Stimulated activated CD4-positive, alpha-beta T cell treated with anti-CD3 and anti-CD28 coated beads, Interleukin-15, amount 100 ng/mL, for 24 hours (primary cell): ENCODE measurements at places on chromosomes 11 and 22.

- DNase-seq: no peak
Measured at GRCh38 chr22:39024519-39025308, 3.8 kb downstream of the APOBEC3D start.

DNA sequence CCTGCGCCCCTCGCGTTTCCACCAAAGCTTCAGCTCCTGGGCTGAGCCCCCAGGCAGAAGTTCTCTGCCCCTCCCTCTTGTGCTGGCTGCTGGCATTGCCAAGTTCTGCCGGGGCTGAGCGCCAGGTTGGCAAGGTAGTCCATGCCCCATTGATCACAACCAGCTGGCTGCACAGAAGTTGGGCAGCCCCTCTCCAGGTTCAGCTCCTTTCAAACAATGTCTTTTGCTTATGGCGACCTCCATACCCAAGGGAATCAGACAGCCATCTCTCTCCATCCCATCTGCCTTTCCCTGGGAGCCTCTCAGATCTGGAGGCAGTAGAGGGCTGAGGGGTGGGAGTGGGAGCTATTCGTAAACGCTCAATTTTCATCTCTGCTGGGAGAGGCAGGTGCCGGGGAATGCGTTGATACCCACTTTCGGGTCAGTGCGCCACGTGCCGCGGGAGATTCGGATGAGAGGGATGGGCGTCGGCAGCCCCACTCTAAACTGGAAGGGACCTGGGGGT, 1.5 kb downstream of the ADAMTS8 start:
- no peak for DNase-seq

GRCh38 chr22:21753374-21754111, 17.9 kb upstream of the YPEL1 start:
- DNase-seq: no peak

- DNase-seq: no peak
Measured at GRCh38 chr11:15072551-15073143, 746 bp upstream of the CALCB start.

- peak; percentile 29 for DNase-seq
Measured at GRCh38 chr11:102664001-102664752, 39.0 kb upstream of the MMP20 start.

DNA sequence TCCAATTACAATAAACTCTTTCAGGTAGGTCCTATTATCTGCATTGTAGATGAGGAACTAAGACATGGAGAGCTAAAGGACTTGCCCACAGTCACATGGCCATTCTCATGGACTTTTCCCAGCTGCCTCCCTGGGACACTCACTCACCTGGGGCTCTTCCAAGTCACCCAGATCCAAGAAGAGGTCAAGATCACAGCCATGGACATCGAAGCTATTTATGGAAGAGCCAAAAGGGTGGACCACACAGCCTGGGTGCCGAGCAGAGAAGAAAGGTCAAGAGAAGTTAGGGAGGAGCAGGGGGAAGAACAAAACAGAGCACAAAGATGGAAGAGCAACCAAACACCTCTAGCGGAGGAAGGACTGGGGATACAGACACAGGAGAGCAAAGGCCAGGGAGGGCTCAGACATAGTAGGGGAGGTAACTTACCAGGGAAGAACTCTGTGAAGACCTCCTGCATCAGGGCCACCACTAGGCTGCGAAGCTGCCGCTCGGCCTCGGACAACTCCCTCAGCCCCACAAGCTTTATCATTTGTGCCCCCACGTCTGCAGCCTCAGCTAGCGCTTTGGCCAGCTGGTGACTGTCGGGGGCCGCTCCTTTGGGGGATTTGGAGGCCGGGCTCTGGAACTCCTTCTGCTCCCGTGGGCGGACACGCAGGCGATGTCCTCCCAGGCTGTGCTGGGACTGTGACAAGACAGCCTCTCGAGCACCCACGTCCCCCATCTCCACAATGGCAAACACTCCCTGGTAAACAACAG, 7.4 kb upstream of the EEF1G start:
- DNase-seq: no peak

DNA sequence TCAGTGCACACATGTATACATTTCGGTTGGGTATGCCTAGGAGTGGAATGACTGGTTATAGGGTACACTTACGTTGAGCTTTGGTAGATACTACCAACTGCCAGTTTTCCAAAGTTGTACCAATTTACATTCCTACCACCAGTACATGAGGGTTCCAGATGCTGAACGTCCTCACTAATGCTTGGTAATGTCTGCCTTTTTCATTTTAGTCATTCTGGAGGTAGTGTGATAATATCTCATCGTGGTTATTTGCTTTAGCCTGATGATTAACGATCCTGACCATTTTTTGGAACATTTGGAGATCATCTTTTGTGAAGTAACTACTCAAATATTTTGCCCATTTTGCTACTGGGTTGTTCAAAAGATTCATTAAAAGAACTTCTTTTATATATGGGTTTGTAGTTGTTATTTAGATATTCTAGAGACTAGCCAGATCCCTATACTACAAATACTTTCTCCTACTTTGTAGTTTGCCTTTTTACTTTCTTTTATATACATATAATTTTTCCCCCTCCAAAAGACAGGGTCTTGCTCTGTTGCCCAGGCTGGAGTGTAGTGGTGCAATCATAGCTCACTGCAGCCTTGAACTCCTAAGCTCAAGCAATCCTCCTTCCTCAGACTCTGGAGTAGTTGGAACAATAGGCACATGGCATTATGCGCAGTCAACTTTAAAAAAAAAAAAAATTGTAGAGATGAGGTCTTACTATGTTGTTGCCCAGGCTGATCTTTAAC, 62.1 kb downstream of the RBFOX2 start:
- no peak for DNase-seq

DNA sequence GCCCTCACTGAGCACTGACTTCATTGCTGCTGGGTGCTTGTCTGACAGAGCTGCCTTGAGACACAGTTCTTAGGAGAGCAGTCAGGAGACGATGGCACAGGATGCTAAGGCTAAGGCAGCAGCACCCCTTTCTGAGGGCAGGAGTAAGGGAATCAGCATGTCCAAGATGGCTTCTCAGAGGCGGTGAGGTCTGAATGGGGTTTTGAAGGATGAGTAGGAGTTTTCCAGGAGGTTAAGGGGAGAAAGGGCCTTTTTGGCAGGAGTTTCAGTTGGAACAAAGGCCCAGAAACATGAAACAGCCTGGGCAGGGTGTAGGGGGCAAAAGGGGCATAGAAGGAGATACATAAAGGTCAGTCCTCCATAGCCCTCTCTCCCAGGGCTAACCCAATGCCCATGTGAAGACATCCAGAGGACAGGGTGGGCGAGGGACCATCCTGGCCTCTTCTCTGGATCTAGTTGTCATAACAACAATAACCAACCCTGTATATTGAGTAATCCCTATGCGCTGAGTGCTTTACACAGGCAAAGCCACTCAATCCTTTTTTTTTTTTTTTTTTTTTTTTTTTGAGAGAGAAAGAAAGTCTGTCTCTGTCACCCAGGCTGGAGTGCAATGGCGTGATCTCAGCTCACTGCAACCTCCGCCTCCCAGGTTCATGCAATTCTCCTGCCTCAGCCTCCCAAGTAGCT, 19.0 kb downstream of the CYTH4 start:
- DNase-seq: no peak

- DNase-seq: no peak
Measured at GRCh38 chr22:28514321-28514821, 165.3 kb downstream of the TTC28 start.

- no peak for DNase-seq
Measured at GRCh38 chr11:20117291-20117690, 43.0 kb downstream of the DBX1 start.

DNA sequence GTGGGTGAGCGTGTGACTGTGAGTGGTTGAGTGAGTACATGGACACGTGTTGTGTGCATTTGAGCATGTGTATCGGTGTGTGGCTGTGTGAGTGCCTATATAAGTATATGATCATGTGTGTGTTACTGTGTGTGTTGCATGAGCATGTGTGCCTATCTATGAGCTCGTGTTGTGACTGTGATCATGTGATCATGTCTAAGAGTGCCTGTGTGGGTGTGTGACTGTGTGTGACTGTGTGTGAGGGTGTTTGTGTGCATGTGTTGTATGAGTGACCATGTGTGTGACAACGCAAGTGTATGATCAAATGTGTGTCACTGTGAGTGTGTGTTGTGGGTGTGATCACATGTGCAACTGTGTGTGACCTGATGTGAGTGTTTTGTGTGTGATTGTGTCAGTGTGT, 88.8 kb downstream of the UBASH3B start:
- no peak for DNase-seq

DNA sequence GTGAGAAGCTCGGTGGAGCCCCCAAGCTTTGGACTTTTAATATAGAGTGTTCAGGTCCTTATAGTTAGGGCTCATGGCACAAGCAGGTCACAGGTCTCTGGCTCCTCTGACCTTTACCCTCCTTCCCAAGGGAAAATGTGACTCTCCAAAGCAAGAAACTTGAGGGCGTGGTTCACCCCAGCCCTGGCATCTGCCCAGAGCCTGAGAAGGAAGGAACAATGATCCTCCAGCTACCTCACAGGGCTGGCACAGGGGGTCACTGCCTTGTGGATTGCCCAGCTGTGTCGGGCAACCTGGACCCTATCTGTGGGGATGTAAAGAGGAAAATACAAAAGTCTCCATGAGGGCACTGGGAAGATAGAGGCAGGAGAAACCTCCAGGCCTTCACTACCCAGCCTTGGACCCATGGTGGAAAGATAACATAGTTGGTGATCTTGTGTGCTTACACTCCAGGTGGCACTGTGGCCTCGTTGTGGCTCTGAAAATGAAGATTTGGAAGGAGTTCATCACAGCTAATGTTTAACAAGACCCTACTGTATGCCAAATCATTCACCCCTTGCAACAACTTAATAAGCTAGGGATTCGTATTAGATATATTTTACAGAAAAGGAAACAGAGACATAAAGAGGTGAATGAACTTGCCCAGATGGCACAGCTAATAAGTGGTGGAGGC, 3.8 kb upstream of the ZNF195 start:
- DNase-seq: no peak

DNA sequence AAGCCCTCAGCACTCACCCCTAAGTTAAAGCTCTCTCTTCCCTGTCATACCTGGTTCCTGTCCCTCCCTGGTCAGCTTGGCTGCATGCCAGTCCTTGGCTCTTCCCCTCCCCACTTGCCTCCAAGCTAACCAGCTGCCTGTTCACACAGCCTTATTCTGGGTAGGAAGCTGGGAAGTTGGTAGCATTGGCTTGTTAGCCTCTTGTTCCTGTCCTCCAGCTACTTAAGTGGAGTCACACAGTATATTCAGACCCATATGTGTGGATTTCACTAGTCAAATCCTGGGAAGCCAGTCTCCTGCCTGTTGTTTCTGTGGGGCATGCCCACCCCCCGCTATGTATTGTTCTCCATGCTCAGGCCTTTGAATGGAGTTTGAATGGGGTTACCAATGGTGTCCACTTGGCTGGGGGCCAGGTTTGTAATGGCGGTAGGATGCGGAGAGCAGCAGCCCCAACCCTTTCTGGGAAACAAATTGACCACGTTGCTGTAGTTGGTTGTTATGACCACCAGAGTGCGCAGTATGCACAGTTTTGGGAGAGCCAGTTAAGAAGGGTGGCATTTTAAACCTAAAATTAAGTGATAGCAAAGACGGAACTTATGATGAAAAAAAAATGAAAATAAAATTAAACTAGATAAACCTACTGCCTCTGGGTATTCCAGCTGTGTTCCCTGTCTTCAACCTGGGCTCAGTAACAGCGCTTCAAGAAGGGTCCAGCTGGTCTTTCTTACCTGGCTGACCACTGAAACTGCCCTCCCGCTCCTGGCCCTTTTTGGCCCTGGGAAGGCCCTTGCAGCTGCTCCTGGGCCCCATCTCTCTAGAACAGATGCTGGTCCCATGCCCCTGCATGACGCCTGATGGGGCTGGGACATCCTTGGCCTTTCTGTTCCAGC, 10.7 kb upstream of the RPS3 start:
- peak; percentile 77 for DNase-seq

GRCh38 chr11:78748918-78749690, 174.4 kb upstream of the NARS2 start:
- no peak for DNase-seq

GRCh38 chr11:133234883-133235282, 297.4 kb downstream of the OPCML start:
- DNase-seq: no peak

DNA sequence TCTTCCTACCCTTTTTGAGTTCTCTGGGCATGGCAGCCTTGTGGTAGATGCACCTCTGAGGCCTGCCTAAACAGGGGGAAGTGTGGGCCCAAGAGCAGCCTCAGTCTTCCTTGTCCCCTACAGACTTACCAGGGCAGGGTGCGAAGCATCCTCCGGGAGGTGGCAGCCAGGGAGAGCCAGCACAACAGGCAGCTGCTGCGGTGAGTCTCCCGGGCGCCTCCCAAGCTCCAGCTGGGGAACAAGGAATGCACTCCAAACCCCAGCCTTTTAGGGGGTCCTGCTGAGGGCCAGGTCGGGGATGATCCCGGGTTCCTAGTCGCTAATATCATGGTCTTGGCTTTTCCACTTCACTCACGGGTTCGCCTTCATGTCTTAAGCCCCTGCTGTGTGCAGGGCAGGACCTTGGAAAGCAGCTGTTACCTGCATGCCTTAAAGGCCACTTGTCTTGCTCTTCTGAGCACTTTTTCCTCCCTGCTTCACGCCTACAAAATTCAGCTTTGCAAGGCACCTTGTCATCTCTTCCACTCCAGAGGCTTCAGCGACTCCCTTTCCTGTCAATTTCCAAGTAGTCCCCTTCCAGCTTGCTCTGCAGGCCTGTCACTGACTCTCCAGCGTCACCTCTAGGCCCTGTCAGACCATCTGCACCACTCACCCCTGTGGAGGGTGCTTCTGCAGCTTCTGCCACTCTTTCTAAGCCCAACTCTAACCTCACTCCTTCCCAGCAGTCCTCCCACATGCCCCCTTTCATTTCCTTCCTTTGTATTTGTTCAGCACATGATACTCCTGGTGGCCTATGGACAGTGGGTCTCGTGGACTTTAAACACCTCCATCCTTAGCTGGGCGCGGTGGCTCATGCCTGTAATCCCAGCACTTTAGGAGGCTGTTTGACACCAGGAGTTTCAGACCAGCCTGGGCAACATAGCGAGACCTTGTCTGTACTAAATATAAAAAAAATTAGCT, 57.0 kb downstream of the PISD start:
- no peak for DNase-seq

- no peak for DNase-seq
Measured at GRCh38 chr22:18977824-18978425, 41.8 kb upstream of the PRODH start.

GRCh38 chr11:15665368-15665871, 550.7 kb downstream of the INSC start:
- no peak for DNase-seq

- no peak for DNase-seq
Measured at GRCh38 chr11:10862446-10862845, 4.6 kb upstream of the ZBED5 start.

DNA sequence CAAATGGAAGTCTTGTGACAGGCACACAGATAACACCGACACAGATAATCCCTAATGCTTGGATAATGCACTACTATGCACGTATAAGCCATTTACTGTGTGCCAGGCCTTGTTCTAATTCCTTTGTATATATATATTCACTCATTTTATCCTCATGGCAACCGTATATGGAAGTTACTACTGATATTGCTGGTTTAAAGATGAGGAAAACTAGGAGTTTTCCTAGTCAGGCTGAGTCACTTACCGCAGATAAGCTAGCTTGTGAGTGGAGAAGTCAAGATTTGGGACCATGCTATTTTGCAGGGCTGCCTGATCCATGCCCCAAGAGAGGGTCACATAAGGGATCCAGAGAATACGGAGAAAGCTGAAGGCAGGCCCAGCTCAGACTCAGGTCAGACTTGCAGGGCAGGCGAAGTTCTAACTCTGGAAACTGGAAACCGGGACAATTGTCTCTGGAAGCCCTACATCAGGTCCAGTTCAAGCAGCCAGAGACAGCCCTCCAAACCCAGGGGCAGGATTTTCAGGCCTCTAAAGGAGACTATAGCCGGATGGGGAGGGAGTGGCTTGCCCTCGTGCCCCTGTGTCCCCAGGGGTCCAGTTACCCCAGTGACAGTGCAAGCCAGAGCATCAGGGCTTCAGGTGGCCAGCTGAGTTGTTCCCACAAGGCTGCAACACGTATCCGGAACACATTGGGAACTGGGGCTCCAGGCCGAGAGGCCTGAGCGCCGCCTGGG, 534.8 kb downstream of the INSC start:
- no peak for DNase-seq
